ENCODE measurements at places on chromosomes 5 and 9. TPM values are rescaled to one million over a fixed set of nuclear protein-coding genes. Genes with fewer than 3 reads are reported as not detected.

Gene FCN1
- polyA plus RNA-seq: 18.7 TPM

Gene IFNK
- not detected for polyA plus RNA-seq

Gene C9
- not detected for polyA plus RNA-seq

Gene LHX3
- polyA plus RNA-seq: not detected

Gene CCDC180
- 3.3 TPM for polyA plus RNA-seq

Gene GABRA1
- polyA plus RNA-seq: not detected

Gene TLE4
- polyA plus RNA-seq: 6.1 TPM

Gene PCDHB6
- polyA plus RNA-seq: 0.16 TPM

Gene SPATA31D4
- not detected for polyA plus RNA-seq

Gene HTR1A
- not detected for polyA plus RNA-seq

Gene PALM2AKAP2
- polyA plus RNA-seq: 4.4 TPM

Measured in lung (tissue), 17 donors.